ENCODE measurements at places on chromosomes 6 and 20.

- DNase-seq = no peak
Observed at GRCh38 chr20:37396416-37397075, 50.6 kb downstream of the SRC start.

GRCh38 chr20:46696791-46697279, 7.6 kb upstream of the TP53RK start:
- DNase-seq = no peak

DNA sequence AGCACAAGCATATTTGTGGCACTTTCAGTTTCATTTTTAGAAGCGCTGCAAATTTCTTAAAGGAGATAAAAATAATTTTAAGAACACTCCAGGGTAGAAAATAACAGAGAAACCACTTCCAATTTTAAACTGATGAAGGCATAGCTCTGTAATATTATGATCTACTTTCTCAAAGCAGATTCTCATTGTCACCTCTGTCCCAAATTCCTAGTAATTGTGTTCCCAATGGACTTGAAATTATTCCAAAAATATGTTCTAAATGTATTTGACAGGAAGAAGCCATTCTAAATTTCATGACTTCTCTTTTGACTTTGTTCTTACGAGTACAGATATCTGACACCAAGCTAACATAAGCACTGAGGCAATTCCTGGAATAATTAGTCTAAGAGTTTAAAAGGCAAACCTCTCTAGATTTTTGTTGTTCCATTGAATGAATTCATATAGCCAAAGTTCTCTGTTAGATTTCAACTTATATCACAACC, 140.2 kb upstream of the CARMIL1 start:
- peak; percentile 18 for DNase-seq

DNA sequence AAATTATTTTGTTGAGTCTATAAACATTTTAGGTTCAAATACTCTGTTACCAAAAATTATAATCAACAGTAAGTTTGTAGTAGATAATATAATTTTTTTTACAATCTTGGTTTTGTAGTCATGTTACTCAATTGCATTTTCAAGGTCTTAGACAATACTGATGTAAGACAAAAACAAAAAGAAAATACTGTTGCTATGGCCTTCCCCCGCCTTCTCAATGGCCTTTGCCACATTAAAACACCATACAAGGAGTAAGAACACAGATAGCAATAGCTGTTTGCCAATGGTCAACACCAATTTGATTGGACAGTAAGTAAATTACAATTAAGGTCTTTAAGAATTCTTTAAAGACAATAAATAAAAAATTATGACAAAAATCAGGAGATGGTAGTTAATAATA, 450.2 kb downstream of the CDC5L start:
- DNase-seq = no peak

DNA sequence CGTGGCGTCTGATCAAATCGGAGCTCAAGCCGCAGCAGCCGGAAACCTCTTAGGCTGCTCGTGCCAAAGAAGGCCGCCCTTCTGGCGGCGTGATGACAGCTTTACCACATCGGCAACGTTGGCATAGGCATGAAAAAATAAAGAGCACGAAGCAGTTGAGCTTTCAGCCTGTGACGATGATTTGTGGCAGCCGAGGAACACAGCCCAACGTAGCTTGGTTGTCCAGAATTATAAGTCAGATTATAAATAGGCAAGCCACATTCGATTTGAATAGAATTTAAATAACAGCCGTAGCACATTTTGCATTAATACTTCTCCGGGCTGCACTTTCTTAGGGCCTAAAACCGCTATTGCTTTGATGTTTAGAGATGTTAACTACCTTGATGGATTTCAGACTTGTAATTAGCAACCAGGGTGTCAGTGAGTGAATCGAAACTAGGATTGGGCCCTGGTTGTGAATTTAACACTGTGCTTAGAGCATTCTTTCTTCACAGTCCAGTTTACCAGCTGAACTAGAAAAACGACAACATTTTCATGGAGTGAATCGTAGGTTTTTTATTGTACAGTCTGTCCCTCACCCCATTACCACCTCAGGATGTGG, 864 bp upstream of the BCLAF1 start:
- peak; percentile 90 for DNase-seq

GRCh38 chr20:23917024-23917725, 37.6 kb upstream of the CST5 start:
- no peak for DNase-seq

GRCh38 chr20:6265204-6265904, 142.5 kb upstream of the FERMT1 start:
- peak; percentile 60 for DNase-seq

- DNase-seq = no peak
Observed at GRCh38 chr6:37671061-37671460, 26.6 kb downstream of the MDGA1 start.

GRCh38 chr20:54468082-54468481, 7.3 kb upstream of the DOK5 start:
- no peak for DNase-seq

DNA sequence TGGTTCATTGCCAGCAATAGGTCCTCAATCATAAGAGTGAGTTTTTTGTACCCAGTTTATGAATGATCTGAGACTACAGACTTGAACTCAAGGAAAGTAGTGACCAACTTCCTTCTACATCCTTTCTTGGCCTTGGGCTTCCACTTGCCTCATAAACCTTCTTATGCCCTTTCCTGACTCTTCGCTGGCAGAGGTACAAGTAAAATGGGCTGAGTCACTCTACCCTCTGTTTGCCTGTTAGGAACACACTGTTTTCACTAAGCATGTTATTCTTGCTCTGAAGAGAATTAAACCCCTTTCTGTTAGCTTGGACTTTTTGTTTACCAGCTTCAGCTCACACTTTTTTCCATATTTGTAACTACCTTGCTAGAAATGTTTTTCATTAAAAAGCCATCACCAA, 74.4 kb downstream of the PKHD1 start:
- peak; percentile 8 for DNase-seq

GRCh38 chr6:170023620-170024521, 267.0 kb downstream of the DLL1 start:
- no peak for DNase-seq

- DNase-seq = no peak
Observed at GRCh38 chr6:24949020-24949569, 13.3 kb upstream of the RIPOR2 start.

GRCh38 chr6:24898676-24899075, 37.1 kb downstream of the RIPOR2 start:
- DNase-seq = no peak

DNA sequence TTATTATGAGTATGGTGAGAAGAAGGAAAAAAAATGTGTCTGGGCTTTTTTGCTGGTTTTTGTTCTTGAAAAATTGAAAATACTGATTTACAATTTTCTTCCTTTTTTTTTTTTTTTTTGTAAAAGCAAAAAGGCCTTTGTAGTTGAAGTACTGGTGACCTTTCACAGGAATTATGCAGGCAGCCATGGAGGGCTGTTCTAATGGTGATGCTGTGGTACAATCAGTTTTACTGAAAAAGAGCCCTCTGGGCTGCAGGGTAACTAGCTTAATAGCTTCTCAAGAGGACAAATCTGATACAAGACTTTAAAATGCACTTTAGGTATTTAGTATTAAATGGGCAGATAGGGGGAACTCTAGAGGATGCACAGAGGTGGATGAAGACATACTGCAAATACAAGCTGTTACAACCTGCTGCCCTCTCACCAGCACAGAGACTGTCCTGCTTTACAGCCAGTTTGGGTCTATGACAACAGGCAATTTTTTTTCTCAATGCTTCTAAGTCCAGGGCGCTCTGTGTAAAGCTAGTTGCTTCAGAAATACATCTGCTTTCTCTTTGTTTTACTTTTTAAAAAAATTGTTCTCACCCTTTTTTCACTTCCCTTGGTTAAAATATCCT, 61.6 kb upstream of the HS3ST5 start:
- no peak for DNase-seq

DNA sequence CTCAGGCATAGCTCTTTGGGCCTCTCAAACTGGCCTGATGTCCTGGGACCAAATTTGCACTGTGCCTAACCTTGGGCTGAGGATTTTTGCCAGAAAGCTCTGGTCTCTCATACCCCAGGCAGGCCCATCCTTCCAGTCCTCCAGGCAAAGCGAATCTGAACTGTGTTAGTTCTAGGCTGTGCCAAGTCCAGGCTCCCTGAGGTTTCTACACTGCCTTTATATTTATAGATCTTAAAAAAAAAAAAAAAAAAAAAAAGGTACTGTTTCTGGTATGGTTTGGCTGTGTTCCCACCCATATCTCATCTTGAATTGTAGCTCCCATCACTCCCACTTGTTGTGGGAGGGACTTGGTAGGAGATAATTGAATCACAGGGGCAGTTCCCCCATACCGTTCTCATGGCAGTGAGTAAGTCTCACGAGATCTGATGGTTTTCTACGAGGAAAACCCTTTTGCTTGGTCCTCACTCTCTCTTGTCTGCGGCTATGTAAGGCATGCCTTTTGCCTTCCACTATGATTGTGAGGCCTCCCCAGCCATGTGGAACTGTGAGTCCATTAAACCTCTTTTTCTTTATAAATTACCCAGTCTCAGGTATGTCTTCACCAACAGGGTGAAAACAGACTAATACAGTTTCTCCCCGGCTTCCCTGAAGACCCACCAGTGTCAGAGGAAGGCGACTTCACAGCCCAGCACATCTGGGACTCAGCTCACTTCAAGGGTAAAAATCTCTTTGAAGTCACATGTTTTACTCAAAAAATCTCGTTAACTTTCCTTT, 39.0 kb upstream of the TBXT start:
- peak; percentile 11 for DNase-seq

DNA sequence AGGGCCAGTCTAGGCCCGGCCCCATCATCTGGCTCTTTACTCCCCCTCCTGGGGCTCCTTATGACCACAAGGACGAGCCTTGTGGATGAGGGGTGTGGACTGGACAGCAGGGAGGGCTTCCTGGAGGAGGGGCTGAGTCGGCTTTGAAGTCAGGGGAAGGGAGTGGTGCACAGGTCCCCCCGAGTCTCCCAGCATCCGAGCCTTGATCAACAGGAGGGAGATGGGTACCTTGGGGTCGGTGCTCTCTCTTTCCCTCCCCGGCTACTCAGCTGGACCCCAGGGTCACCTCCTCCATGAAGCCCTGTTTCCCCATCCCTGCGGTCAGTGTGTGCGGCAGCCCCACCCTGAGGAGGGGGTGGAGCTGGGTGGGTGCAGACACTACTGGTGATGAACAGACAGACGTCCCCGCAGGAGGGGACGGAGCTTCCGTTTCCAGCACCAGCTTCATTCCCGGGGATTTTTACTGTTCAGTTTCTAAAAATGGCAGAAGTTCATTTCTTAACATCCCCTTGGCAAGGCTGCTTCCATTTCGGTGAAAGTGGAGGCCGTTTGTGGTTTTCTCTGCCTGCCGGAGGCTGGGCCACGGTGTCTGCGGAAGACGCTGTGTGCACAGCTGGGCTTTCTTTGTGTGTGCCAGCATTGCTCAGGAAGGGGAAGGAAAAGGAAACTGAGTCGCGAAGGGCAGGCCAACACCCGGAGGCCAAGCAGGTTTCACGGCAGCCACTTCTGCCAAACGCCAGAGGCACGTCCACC, 19.6 kb downstream of the NTSR1 start:
- no peak for DNase-seq

GRCh38 chr6:117547688-117548621, 54.4 kb downstream of the GOPC start:
- DNase-seq = peak; percentile 47

DNA sequence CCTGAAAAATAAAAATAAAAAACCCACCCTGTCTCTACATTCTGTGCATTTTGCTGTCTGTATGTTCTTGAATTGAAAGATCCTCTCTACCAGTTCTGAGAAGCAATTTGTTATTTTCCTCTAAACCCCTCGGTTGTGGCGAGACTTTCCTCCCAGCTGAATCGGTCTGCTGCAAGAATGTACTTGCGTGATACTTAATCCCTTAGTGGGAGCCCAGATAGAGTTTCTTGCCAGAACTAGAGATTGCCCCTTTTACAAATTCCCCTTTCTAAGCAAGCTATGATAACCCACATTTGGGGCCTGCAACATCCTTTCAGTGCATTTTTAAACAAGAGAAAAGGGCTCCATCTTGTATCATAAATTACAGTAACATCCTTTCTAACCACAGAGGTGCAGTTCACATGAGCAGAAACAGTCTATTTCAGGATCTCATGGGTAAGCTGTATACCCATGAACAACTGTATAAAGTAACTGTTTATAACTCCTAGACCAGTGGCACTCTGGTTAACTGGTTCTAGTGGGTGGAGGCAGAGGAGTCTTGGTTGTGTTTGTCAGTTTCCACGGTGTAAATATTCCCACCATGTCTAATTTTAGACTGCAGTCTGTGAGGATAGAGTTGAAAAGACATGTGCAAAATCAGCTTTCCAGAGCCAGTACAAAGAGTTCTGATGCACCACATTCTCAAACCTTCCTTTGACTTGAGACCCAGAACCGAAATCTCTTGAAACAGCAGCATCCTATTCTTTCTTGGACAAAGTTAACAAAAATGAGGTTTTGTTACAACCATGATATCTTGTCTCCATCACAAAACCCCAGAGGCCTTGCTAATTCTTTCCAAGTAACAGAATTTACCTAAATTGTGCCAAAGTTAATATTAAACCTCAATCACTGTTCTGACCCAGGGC, 113.1 kb upstream of the ZNF217 start:
- DNase-seq = no peak

- DNase-seq = peak; percentile 3
Observed at GRCh38 chr6:3022765-3023662, 23.3 kb downstream of the NQO2 start.

- no peak for DNase-seq
Observed at GRCh38 chr20:11180186-11180585, 506.4 kb upstream of the JAG1 start.

DNA sequence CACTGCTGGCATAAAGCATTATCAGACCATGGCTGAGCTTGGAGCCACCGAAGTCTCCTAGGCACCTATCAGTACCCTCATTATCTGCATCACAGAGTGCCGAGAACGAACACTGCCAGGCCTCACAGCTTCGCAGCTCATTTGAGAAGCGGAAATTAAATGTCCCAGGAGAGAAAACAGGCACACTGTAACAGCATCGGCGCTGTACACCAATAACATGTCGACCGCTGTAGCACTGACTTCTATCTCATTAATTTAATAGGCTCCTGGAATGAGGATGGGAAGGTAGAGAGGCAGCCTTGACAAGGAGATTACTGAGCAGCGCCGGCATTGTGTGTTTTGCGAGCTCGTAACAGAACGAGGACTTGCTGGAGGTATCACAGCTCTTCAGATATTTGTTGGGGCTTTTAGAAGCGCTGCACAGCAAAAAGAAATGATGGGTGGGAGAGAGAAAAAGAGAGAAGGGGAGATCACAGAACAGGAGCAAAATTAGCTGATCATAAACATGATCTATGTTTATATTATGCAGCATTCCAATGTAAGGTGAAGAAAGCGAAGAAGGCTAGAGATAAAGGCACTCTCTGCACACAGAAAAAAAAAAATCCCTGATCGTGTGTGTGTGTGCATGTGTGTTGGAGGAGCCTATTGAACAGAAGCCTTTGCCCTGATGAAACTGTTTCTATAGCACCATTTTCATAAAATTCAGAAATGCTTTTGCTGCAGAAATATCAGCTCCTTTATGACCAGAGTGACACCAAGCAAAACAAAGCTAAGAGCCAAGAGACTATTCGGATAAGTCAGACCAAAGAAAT, 29.2 kb downstream of the ID4 start:
- no peak for DNase-seq
